ENCODE measurements at places on chromosomes 16 and 17. TPM values are rescaled to one million over a fixed set of nuclear protein-coding genes. Genes with fewer than 3 reads are reported as not detected.

DNA sequence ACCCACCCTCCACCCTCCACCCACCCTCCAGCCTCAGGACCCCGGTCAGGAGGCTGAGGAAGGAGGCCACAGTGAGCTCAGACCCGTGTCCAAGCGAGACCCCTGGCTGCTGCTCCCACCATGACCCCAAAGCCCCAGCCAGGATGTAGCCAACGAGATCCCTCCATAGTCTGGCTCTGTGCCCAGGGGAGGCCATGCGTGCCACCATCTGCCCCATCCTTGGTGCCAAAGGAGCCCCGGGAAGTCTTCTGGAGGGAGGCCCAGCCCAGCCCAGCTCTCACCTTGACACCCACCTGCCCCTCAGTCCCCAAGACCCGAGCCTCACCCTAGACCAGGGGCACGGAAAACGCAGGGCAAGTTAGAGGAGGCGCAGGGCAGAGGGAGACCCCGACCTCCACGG, 34.2 kb downstream of the PIEZO1 start:
- no peak for DNase-seq

DNA sequence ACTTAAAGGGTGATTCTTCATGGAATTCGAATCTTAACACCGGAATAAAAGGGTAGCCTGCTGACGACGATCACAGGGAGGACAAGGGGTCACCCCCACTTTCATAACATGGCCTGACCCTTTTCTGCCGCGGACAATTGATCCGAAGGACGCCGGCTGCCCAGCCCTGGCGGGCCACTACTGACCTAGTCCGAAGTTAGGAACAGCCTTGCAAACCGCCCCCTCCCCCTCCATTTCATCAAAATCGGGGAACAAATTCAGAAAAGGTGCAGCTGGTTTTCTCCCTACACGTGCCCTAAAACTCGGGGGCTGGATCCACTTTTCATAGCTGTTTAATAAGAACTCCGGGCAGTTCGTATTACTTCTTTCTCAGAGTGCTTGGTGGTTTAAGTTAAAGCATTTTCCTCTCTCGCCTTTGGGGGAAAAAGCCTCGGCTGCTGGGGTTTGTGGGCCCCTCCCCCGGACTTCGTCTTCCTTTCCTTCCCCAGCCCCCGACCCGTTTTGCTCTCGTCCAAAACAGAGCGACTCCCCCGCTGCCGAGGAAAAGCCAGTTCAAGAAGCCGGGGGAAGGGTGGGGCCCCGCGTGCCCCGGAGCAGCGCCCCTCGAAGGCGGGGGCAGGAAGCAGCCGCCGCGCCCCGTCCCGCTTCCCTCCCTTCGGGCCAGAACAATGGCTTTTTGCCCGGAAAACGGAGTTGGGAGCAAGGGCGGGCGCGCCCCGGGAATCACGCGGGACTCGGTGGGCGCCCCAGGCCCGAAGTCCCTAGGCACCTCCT, 641 bp upstream of the CBX2 start:
- no peak for DNase-seq

DNA sequence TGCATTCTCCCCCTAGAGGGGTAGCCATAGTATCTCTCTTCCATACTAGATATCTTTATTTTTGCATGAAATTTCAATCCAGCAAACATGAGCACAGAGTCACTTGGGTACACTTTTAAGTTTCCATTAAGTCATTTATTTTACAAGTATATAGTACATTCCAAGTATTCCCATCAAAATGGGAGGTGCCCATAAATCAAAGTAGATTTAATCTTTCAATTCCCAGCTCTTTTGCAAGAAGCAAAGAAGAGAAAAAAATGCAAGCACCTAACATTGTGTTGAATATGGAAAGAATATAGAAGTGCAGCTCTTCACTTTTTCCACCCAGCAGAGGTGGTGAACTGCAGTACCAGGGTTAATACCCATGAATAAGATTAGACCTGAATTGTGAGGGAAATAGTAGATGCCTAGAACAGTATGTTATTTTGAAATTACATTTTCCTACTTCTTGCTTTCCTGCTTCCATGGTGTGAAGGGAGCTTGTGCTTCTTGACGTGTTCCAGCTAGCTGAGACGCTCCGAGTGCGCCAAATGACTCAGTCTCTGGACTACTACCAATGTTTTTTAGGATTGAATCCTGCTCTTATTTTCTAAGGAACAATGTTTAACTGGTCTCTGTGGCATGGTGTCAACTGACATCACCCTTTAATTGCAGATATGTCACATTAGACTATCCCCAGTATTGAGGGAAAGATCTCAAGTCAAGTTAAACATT, 151.1 kb upstream of the MAF start:
- peak; percentile 70 for DNase-seq

DNA sequence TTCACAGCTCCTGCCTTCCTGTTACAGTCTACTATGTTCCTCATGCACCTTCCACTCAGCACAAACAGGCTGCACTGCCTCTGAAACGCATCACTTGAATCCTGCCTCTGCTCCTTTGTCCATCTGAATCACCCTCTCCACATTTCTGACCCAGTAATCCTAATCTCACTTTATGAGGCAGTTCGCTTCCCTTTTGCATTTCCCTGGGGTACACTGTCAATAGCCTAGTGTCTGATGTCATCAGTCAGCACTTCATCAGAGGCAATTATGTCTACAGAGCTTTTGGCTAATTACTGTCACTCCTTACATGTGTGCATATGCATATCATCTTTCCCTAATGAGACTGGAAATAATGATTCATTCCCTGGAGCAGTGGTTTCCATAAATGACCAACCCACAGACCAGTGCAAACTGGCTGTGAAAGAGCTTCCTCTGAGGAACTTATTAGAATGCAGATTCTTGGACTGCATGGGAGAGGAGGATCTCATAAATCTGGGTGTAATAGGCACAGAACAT, 23.6 kb downstream of the CA4 start:
- DNase-seq = no peak

The PRAC1 gene
- total RNA-seq = not detected

The SOX8 gene
- 1.4 TPM for total RNA-seq

DNA sequence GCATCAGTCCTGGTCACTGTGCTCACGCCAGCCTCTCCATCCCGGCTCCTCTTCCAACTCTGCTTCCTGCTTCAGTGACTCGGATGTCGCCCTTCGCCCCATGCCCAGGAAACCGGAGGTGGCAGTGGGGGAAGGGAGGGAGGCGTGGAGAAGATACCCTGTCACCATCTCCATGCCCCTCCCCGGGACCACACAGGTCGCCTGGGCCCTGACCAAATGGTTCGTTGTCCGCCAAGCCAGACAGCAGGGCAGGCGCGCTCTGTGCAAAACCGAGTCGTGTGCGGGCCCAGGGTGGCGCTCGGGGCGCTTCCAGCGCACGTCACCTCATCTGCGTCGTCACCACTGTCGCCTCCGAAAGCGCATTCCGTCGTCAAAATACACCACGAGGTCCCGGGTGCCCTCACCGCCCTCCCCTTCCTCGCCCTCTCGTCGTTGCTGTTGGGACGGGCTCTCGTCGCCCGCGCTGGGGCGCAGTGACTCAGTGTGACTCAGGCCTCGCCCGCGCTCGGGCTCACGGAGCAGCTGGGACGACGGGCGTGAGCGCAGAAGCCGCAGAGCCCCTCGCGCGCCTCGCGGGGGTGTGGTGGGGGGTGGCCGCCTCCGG, 39.2 kb downstream of the ZNF778 start:
- DNase-seq = peak; percentile 48

The PLA2G10 gene
- 7.0 TPM for total RNA-seq

The NEUROD2 gene
- not detected for total RNA-seq

The GNGT2 gene
- 3.4 TPM for total RNA-seq

DNA sequence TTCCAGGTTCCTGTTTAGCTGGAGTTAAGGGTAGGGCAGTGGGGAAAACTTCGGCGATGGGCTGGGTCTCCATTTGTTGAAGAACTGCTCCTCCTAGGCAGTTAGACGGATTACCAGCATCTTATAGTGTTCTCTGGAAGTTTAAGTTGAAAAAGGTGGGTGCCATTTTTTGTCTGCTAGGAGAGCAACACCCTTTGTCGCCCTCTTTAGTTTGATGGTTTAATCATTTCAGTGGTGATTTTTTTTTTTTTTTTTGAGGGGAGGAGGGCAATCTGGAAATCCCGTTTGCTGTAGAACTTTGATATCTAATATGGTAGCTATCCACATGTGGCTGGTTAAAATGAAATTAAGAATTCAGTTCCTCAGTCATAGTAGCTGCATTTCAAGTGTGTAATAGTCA, 4.1 kb downstream of the UBFD1 start:
- DNase-seq = no peak

- no peak for DNase-seq
Measured at GRCh38 chr17:32283745-32284201, 18.1 kb downstream of the RHBDL3 start.

DNA sequence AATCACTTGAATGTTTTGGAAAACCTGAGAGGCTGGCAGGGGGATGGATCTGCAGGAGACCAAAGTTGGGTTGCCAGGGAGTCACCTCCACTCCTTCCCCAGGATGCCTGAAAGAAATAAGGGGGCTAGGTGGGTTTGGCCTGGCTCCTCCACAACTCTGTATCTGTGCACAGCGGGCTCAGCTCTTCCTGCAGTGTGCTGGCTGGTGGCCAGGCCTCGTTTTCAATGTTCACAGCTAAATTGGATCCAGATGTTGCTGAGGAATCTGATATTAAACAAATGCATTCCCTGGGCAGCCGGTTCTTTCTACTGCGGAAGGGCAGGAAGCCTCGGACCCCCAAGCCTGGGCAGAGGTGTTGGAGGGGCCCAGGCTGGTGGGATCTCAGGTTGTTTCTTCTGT, 106.2 kb downstream of the N4BP1 start:
- DNase-seq = peak; percentile 47

GRCh38 chr16:15682105-15682570, 32.1 kb downstream of the NDE1 start:
- DNase-seq = no peak

DNA sequence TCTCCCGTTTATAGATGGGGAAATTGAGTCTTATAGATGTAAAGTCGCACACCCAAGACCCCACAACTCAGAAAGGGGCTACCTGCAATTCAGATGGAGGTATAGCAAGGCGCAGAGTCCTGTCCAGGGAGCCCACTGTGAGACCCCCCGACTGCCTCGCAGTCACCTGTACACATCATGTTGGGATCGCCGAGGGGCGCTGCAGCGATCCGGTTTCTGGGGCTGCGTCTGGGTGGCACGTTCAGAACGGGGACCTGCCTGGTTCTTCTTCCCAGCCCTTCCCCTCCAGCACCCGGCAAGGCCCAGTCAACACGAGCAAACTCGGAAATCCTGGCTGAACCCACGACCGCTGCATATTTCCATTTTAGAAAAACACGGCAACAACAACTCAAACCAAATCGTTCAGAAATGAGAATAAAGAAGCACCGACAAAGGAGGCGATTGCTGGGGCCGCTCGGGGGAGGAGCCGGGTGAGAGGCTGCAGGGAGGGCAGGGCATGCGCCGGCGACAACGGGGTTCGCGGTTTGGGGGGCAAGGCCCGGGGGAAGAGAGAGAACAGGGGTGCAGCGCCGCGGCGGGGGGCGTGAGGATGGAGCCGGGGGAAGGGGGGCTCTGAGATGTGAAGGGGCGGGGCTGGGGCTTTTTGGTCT, 643 bp downstream of the HSDL1 start:
- no peak for DNase-seq

DNA sequence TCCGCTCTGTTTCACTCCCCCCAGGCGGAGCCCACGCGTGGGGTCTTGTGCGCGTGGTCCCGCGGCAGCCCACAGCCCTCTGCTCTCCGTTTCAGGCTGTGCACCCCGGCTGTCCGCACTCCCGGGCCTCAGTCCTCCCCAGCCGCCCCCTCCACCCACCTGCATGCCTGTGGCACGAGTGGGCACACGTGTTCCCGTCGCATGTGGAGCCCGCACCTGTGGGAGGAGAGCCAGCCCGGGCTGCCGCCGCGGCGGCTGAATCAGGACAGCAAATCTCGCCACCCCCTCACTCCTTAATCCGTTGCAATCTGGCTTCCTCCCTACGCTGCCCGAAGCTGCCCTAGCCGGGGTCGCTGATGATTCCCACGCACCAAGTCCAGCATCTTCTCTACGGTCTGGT, 69.9 kb upstream of the GRIN2A start:
- DNase-seq = no peak

The RANBP10 gene
- 22.7 TPM for total RNA-seq

The KRT15 gene
- total RNA-seq = 5.6 TPM

DNA sequence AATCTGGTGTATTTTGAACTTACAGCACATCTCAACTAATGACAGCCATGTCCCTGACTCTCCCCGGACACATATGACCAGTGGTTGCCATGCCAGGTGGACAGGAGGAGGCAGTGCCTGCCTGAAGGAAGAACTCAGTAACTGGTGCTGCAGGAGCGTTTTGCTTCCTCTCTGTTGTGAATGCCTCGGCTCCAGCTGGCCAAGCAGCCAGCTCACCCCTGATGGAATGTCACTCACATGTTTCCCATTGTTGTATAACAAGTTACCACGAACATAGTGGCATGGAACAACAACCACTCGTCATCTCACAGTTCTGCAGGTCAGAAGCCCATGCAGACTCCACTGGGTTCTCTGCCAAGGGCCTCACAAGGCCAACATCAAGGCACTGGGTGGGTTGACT, 20.1 kb upstream of the IRF8 start:
- DNase-seq = peak; percentile 34

DNA sequence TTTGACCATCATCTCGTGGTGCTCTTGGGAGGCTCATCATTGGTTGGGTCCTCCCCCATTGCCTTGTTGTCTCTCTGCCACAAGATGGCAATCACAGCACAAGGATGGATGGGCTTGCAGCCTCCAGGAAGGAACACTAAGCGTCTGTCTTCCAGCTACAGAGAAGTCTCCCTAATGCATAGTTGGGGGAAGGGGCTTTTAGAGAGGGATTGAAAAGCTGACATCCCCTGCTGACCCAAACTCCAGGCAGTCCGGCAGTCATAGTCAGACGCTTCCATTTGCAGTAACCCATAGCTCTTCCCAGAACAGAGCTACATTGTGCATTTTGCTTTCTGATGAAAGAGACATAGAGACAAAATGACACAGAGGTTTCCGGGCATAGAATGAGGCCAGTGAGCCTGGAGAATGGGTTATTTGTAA, 111.4 kb downstream of the UTP18 start:
- DNase-seq = peak; percentile 51

DNA sequence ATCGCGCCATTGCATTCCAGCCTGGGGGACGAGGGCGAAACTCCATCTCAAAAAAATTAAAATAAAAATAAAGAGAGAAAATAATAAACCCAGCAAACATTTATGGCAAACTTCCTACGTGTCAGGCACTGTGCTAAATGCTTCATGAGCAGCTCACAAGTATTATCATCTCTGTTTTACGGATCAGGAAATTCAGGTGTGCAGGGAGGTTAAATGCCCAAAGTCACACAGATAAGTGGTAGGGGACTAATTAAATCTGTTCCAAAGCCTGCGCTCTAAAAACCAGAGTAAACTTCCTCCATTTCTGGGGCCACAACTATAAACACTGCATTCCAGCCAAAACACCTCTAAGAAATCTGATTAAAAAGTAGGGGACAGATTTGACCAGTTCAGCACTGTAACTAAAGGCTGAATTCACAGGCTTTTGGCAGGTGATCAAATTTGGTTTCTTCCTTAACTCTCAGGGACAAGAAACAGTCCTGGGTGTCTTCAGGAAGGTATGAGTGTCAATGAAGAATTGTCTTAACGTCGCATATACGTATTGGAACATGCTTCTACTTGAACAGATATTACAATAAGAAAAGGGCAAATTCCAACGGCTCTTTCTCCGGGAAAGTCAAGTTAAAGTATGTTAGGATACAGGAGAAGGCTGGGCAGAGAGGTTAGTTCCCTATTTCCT, 996 bp downstream of the STRADA start:
- DNase-seq = no peak

The GNG13 gene
- not detected for total RNA-seq

The QPRT gene
- 17.2 TPM for total RNA-seq

GRCh38 chr17:76543826-76544545, 4.1 kb downstream of the PRCD start:
- no peak for DNase-seq

Measured in mucosa of gallbladder (tissue), 1 donor.